ENCODE measurements at places on chromosomes 16 and 17. TPM values are rescaled to one million over a fixed set of nuclear protein-coding genes. Genes with fewer than 3 reads are reported as not detected.
A peak's percentile ranks its signal among the peaks of the same experiment; 100 is the strongest.

Gene CCL4
- 6.2 TPM for total RNA-seq

- DNase-seq = no peak
- H3K4me1 ChIP-seq = no peaks in the 10 kb centered on the region
- H3K4me3 ChIP-seq = no peak overlapping the region
- H3K27me3 ChIP-seq = no peaks in the 10 kb centered on the region
- H3K27ac ChIP-seq = no peak overlapping the region
- peaks cover 18% of the 10 kb centered on the region for H3K36me3 ChIP-seq
Measured at GRCh38 chr16:23071196-23072083, 77.8 kb downstream of the USP31 start.

- DNase-seq = no peak
- H3K36me3 ChIP-seq = no peaks in the 10 kb centered on the region
- H3K27ac ChIP-seq = no peak overlapping the region
- no peaks in the 10 kb centered on the region for H3K4me1 ChIP-seq
Measured at GRCh38 chr17:44589316-44590071, 32.2 kb downstream of the FZD2 start.

DNA sequence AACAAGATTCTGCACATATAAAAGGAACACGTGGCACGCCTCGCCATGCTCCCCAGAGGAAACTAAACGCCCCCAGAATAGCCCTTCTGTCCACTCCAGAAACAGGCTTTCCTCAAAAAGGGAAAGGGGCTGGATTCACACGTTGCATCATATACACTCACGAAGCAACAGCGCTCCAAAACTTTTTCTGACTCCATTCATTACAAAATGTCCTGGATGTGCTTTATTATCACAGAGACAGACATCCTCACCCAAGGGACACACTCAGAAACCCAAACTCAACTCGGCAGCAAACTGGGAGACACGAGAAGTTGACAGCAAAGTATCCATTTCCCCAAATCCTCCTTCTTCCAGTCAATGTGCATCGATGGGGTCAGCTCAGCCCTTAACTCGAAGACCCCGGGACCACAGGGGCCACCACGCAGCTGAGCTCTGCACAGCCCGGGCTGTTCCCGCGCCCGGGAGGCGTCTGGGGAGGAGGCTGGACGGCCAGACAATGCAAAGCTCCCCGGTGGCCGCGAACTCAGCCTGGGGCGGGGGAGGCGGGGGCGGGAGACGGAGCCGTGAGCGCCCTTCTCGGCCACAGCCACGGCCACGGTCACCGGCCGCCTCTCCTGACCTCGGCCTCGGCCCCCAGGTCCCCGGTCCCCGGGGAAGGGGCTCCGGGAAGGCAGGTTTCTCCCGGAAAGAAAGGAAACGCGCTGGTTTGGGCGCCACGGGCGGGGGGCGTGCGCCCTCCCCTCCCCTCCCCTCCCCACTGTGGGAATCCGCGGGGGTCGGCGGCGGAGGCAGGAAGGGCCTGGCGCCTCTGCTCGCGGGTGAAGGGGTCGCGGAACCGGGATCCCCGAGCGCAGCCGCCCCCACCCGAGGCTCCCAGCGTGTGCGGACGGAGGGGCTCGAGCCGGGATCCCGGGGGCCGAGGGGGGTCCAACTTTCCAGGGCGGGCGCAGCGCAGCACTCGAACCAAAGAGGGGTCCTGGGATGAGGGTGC, 1.2 kb downstream of the NXN start:
- no peaks in the 10 kb centered on the region for H3K4me1 ChIP-seq
- H3K36me3 ChIP-seq = no peaks in the 10 kb centered on the region
- peaks cover 36% of the 10 kb centered on the region for H3K27me3 ChIP-seq

Gene PRSS21
- 3.3 TPM for total RNA-seq

- DNase-seq = peak; percentile 88
- peak within 1 kb of the TSS; percentile 46 for H3K4me3 ChIP-seq
- H3K4me1 ChIP-seq = peaks cover 39% of the 10 kb centered on the region
- H3K27me3 ChIP-seq = no peaks in the 10 kb centered on the region
- peak within 1 kb of the TSS; percentile 10 for H3K27ac ChIP-seq
Measured at GRCh38 chr17:42458497-42459255, at the start of gene ATP6V0A1. Gene ATP6V0A1, plus strand, starts transcription at chr17:42458878. Its CDS starts 2,017 bp downstream, at chr17:42460895.

GRCh38 chr17:57987581-57988300, at the start of gene VEZF1:
Gene VEZF1, minus strand, starts transcription at chr17:57988254. Its CDS starts 143 bp downstream, at chr17:57988111.
- peak; percentile 76 for DNase-seq
- peak within 1 kb of the TSS; percentile 85 for H3K4me3 ChIP-seq
- no peaks in the 10 kb centered on the region for H3K27me3 ChIP-seq
- H3K27ac ChIP-seq = peak within 1 kb of the TSS; percentile 64

DNA sequence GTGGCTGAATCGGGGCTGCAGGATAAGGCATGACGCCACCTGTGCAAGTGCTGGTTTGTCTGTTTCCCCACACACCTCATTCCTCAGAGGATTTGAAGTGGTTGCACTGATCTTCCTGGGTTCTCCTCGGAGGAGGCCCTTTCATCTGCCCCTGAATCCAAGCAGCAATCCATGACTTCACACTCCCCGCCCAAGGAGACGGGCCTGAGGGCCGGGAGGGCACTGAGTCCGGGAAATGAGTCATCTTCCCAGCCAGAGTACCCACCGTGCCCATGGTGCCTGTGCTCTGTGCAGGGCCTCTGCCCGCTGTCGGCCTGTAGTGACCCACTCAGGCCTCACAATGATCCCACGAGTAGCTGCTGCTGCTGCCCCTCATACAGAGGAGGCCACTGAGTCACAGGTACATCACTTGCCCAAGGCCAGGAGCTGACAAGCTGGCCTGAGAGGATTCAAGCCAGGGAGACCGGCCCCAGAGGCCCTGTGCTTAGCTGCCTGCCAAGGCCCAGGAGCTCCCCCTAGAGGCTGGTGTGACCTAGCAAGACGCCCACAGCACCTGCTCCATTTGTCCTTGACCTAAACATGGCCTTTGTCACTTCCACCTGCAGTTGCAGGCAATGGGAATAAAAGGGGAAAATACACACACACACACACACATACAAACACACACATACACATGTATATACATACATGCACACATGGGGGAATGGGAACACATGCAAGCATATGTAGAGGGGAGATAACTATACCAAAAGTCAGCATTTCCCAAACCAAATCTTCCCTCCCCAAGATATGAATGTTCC, 240.0 kb downstream of the C16orf95 start:
- H3K36me3 ChIP-seq = no peaks in the 10 kb centered on the region
- no peak overlapping the region for H3K4me3 ChIP-seq
- no peak overlapping the region for H3K27ac ChIP-seq
- H3K4me1 ChIP-seq = no peaks in the 10 kb centered on the region

DNA sequence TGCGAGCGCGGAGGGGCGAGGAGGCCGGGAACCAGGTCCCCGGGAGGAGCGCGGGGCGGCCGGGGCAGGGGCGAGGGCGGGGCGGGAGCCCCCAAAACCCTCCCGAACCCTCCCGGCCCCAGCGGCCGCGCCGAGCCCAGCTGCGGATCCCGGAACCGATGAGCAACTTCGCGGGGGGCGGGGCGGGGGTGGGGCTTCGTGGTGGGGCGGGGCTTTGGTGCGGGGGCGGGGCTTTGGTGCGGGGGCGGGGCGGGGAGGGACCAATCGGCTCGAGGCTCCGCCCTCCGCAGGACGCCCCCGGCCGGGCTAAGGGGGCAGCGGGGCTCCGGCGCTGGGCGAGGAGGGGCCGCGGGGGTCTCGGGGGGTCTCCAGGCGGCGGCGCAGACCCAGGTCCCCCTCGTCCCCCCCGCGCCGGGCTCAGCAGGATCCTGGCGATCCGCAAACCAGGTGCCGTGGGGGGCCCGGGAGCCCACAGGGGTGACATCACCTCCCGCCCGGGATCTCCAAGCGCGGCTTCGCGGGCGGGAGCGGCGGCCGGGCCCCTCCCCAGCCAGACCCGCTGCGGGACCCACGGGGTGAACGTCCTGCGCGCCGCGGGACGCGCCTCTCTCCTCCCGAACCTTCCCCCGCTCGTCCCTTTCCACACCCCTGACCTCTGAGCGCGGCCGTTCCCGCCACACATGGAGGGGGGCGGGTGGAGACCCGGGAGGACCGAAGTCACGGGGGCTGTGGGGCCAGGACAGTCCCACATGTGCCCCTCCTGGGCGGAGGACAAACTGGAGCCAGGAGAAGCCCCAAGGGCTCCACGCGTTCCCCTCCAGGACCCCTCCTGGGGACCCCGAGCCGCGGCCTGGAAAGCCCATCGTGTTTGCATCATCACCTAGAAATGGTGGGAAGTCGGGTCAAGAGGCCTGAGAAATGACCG, at the start of gene ABR:
TSS of gene ABR (minus strand) at position 164 of the 925 bp plus-strand sequence. CDS start 254 bp downstream, outside the sequence.
- no peaks in the 10 kb centered on the region for H3K4me1 ChIP-seq
- H3K27me3 ChIP-seq = no peaks in the 10 kb centered on the region
- peak; percentile 41 for DNase-seq
- H3K36me3 ChIP-seq = no peaks in the 10 kb centered on the region
- H3K27ac ChIP-seq = no peak within 1 kb of the TSS
- H3K4me3 ChIP-seq = peak within 1 kb of the TSS; percentile 77

GRCh38 chr17:68378268-68379176, 78.8 kb downstream of the WIPI1 start:
- H3K27me3 ChIP-seq = no peaks in the 10 kb centered on the region
- no peak overlapping the region for H3K27ac ChIP-seq
- no peak for DNase-seq
- peaks cover 4% of the 10 kb centered on the region for H3K4me1 ChIP-seq
- no peak overlapping the region for H3K4me3 ChIP-seq
- no peaks in the 10 kb centered on the region for H3K36me3 ChIP-seq

Gene FN3K
- 8.0 TPM for total RNA-seq

Measured in T-cell (primary cell).